ENCODE measurements at places on chromosomes 6 and 20. TPM values are rescaled to one million over a fixed set of nuclear protein-coding genes. Genes with fewer than 3 reads are reported as not detected.

DNA sequence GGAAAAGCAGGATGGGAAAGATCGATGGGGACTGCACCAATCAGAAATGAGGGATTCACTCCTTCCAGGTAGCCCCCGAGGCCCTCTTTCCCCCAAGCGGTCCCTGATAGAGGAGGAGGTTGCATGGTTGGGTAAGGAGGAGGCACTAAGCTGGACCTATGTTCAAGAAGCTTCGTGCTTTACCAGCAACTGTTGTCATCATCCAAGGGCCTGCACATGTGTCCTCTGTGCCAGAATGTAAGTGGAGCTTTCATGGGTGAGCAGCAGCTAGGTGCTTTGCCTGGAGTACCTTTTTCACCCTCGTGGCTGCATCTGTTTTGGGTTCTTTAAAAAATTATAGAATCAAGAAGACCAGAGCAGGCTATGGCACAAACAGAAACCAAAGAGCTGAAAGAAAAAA lies 54.0 kb downstream of the GMPR start:
- no peak for DNase-seq

DNA sequence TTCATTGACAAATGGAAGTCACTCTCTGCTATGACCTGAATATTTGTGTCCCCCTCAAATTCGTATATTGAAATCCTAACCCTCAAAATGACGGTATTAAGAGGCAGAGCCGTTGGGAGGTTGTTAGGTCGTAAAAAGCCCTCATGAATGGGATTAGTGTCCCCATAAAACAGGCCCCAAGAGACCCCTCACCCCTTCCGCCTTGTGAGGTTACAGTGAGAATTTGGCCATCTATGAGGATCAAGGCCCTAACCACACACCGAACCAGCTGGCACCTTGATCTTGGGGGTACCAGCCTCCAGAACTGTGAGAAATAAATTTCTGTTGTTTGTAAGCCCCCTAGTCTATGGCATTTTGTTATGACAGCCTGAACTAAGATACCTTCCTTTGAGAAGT lies 52.5 kb upstream of the SLC22A16 start:
- DNase-seq: no peak

DNA sequence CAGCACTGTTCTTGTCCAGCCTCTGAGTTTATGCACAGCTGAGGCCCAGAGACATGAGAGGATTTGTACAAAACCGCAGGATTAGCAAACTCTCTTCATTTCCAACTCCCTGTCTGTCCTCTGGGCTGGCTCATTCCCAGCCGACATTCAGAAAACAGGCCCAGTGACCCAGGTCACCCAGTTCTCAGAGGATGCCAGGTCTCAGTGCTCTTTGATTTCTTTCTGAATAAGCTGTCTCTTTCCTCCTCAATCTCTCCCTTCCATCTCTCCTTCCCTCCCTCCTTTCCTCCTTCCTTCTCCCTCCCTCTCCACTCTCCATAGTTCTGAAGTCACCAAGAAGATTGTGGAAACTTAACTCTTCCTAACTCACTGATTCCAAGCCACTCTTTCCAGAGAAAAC lies 372.7 kb upstream of the SULF2 start:
- DNase-seq: no peak

DNA sequence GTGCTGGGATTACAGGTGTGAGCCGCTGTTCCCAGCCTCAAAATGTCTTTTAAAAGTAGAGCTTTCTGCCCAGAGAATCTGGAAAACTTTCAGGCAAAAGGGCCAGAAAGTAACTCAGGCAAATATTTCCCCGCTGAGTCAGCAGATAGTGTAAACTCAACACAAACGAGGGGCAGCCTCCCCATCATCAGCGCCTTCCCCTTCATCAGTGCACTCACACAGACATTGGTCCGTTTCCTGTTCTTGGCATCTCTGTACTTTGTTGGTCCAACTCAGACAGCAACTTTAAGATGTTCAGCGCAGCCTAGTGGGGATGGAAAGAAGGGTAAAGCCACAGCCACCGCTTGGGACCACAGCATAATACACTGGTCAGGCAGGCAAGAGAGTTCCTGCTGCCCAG lies 69.5 kb downstream of the CSE1L start:
- DNase-seq: peak; percentile 14

TP53TG5 gene
- total RNA-seq: not detected

DNA sequence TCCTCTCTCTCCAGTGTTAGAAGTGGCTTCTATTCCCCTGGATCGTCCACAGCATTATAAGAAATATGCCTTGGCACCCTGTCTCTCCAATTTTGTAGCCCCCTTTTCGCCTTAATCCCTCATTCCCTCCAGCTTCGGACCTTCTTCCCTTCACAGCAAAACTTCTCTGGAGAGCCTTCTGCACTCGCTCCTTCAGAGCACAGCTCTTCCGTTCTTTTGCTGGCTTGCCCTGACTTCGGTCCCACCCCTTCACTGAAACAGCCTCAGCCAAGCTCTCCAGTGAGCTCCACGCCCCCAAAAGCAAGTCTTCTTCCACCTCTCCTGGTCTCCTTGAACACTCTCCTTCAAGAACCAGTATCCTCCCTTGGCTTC lies 134.7 kb upstream of the RNF24 start:
- no peak for DNase-seq

DNA sequence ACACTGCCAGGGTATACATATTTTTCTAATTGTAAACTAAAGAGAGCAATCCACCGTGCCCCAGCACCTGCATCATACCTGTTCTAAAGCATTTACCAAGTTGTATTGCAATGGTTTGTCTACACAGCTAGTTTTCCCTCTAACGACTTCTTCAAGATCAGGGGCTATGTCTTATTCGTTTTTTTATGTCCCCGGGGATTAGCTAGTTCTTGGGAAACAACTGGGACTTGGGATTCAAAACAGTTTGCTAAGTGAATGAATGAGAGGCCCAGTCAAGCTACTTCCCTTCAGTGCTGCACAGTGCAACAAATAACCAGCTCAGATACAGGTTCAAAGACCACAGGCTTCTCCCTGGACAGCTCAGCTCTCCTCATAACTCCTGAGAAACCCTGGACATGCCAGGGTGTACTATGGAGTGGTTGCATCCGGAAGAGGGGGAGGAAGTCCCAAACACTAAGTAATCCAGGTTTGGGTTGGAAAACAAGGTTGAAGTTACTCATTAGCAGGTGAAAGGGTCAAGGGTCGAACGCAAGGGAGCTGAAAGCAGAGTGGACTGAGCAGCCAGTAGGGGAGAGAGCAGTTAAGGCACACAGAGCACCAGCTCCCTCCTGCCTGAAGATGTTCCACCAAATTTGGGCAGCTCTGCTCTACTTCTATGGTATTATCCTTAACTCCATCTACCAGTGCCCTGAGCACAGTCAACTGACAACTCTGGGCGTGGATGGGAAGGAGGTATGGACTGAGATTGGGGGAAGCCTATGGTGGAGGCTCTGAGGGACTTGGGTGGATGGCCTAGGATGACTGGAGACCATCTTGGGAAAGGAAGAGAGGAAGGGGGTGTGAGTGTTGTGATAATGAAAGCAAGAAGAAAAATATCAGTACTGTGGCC lies at the start of gene APOM:
Gene APOM, plus strand, starts transcription at position 546 of the 889 bp plus-strand sequence. Its CDS starts 73 bp downstream, at position 619.
- DNase-seq: no peak

GRCh38 chr6:160344271-160344670 lies 3.9 kb upstream of the SLC22A3 start:
- DNase-seq: no peak

GLP1R gene
- not detected for total RNA-seq

- no peak for DNase-seq
These were observed 12.8 kb downstream of the TPD52L2 start for GRCh38 chr20:63877755-63878470.

DNA sequence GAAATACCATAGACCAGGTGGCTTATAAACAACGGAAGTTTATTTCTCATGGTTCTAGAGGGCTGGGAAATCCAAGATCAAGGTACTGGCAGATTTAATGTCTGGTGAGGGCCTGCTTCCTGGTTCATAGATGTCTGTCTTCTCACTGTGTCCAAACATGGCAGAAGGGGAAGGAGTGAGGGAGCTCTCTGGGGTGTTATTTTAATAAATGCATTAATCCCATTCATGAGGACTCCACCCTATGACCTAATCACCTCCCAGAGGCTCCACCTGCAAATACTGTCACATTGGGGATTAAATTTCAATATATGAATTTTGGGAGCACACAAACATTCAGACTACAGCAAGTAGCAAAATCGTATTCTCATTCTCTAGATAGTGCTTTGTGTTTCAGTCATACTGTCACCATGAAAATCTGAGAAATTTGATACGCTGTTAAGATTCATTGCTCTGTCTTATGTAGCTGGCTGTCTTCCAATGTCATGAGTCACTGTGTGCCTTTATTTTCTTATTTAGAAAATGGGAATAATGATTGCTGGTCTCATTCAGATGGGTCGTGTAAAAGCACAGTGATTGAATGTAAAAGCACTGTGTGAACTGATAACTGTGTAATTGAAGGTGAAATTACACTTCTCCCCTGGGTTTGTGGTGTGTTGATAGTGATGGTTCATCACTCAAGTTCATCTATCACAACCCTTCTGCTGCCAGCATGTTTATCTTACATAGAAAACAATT lies 8.9 kb upstream of the ERVFRD-1 start:
- peak; percentile 26 for DNase-seq

DNA sequence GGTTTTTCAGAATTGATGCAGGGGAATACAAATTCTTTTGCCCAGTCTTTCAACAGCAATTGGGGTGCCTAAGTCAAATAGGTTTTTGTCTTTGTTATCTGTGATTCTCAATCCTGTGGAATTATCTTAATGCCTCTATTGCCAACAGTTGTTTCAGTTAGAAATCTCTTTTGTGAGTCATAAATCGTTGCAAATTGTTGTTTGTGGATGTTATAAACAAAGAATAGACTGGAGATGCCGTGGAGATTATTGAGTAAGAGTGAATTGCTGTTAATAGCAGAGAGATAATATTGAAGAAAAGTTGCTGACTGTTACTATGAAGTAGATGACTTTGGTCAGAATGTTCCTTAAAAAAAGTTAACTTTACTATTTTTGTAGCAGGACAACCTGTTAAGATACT lies 63.7 kb upstream of the POPDC3 start:
- DNase-seq: no peak

MOXD1 gene
- 27.5 TPM for total RNA-seq

GRCh38 chr6:81700414-81700813 lies 52.1 kb downstream of the TENT5A start:
- DNase-seq: no peak

SOD2 gene
- 160 TPM for total RNA-seq

TRIM10 gene
- total RNA-seq: not detected

GRCh38 chr6:137798846-137799245 lies 68.2 kb upstream of the TNFAIP3 start:
- DNase-seq: no peak

DNA sequence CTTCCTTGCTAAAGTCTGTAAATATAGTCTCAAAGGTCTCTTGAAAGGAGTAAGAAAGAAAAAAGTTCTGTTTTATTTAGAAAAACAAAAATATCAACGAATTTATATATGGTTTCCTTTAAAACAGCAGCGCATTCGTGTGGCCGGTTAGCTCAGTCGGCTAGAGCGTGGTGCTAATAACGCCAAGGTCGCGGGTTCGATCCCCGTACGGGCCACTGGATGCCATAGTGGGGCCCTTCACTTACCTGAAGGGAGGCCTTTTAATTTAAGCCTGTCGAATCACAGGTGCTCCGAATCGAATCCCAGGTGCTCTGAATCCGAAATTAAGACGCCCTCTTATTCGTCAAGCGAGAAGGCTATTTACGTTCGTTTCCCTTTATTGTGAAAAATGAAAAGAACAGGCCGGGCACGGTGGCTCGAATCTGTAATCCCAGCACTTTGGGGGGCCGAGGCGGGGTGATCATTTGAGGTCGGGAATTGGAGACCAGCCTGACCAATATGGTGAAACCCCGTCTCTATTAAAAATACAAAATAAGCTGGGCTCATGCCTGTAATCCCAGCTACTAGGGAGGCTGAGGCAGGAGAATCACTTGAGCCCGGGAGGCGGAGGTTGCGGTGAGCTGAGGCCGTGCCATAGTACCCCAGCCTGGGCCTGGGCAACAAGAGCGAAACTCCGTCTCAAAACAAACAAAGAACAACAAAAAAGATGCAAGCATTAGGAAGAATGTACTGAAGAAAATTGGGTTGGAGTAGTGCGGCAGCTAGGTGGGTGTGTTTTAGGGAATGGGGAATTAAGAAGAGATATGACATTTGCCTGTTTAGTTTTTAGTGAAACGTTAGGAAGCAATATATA lies 195.8 kb upstream of the ZNF184 start:
- peak; percentile 90 for DNase-seq

ZNF343 gene
- total RNA-seq: 8.5 TPM

- no peak for DNase-seq
These were observed 174.6 kb downstream of the SYNDIG1 start for GRCh38 chr20:24643731-24644626.

GRCh38 chr6:45696738-45697137 lies 318.9 kb downstream of the CLIC5 start:
- DNase-seq: no peak

- DNase-seq: peak; percentile 81
These were observed 11.6 kb downstream of the LAMA5 start for GRCh38 chr20:62355516-62355877.

DNA sequence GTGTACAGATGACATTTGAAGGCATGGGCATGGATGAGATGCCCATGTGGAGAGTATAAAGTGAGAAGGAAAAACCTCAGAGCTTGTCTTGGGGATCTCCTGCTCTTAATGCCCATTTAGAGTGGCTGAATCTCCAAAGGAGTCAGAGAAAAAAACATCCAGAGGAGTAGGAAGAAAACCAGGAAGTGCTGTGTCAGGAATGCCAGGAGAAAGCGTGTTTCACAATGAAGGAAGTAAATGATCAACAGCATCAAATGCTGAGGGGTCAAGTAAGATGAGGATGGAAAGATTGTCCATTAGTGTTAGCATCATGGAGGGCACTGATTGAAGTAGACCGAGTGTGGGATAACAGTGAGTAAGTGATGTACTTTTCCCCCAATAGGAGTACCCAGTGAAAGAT lies 56.1 kb downstream of the FIG4 start:
- no peak for DNase-seq

NKX2-2 gene
- total RNA-seq: 4.4 TPM

DNA sequence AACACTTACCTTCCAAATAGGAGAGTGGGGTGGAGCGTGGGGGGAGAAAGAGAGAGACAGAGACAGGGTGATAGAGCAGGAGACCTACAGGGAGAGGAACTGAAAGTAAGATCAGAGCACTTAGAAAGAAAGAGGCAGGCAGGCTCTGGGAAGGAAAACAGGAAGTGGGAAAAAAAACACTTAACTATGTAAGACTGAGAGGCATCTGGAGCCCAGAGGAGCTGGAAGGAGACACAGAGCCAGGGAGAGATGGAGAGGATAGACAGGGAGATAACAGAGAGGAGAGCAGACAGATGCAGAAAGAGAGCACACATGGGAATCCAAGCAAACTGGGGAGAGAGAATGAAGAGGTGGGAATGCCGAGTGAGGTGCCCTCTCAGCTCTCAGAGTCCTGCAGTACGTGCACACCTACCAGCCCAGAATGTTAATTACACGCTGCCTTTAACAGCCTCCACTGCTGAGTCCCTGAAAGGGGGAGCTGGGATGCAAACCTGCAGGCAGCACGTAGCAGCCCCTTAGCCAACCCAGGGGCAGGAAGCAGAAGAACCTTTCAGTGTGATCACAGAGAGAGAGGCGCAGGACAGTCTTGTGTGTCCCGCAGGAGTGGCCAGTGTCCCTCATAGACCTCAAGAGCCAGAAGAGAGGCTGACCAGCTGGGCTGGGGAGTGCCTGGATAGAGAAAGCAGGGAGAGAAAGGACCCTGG lies 132.7 kb upstream of the LRFN2 start:
- DNase-seq: peak; percentile 47

ADTRP gene
- 3.9 TPM for total RNA-seq
